Body of pancreas (tissue), 4 donors: ENCODE measurements at places on chromosomes 16 and 17. TPM values are rescaled to one million over a fixed set of nuclear protein-coding genes. Genes with fewer than 3 reads are reported as not detected.

- no peak overlapping the region for H3K4me3 ChIP-seq
- no peak overlapping the region for H3K27ac ChIP-seq
- no peaks in the 10 kb centered on the region for H3K4me1 ChIP-seq
- no peaks in the 10 kb centered on the region for H3K36me3 ChIP-seq
Measured at GRCh38 chr16:9869776-9870175, 312.5 kb downstream of the GRIN2A start.

DNA sequence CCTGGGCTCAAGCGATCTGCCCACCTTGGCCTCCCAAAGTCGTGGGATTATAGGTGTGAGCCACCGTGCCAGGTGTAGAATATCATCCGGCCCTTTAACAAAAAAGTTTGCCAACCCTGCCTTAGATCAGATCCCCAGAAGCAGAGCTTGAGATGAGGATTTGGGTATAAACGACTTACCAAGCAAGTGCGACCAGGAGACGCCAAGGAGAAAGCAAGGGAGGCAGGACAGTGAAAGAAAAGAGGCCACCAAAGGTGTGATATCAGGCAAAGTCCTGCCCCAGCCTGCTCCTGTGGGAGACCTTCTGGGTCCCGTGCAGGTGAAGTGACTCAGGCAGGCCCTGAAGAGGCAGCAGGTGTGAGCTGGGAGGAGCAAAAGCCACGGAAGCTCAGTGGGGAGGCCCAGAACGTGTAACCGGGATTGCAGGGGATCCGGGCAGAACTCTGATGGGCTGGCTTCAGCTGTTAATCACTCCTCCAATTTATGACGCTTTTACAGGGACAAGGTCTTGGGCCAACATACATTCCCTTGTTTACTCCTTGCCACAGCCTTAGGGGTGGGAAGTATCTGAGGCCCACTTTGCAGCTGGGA is 14.1 kb upstream of the CALB2 start:
- no peaks in the 10 kb centered on the region for H3K36me3 ChIP-seq
- no peak overlapping the region for H3K4me3 ChIP-seq

GRCh38 chr17:17713839-17714238 is 32.6 kb downstream of the RAI1 start:
- peak overlapping the region; percentile 75 for H3K27ac ChIP-seq
- H3K4me3 ChIP-seq = no peak overlapping the region
- no peaks in the 10 kb centered on the region for H3K36me3 ChIP-seq
- H3K4me1 ChIP-seq = peaks cover 36% of the 10 kb centered on the region

- H3K4me3 ChIP-seq = no peak overlapping the region
- H3K4me1 ChIP-seq = no peaks in the 10 kb centered on the region
- peak overlapping the region; percentile 40 for H3K27ac ChIP-seq
- no peaks in the 10 kb centered on the region for H3K36me3 ChIP-seq
Measured at GRCh38 chr16:73125850-73126524, 78.1 kb upstream of the ZFHX3 start.

GRCh38 chr16:83995754-83996153 is 27.7 kb downstream of the NECAB2 start:
- no peak overlapping the region for H3K27ac ChIP-seq
- H3K4me1 ChIP-seq = peaks cover 11% of the 10 kb centered on the region
- peak; percentile 25 for DNase-seq
- H3K36me3 ChIP-seq = no peaks in the 10 kb centered on the region

DNA sequence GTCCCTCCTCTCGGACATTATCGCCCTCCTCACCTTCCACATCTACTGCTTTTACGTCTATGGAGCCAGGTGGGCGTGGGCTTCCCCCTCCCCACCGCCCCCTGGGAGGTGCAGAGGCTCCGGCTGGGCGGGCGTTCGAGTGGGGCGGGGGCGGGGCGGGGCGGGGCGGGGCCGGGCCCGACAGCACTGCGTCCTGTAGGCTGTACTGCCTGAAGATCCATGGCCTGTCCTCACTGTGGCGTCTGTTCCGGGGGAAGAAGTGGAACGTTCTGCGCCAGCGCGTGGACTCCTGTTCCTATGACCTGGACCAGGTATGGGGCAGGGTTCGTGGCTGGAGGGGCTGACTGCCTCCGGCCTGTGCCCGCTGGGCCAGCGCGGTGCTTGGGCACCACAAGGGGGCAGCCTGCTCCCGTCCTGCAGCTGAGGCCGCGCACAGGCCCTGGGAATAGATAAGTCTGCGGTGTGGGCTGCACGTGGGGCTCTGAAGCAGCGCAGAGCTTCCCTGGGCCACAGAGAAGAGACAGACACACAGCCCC is 9.2 kb downstream of the PIGQ start:
- H3K4me1 ChIP-seq = peaks cover 50% of the 10 kb centered on the region
- no peaks in the 10 kb centered on the region for H3K36me3 ChIP-seq
- DNase-seq = peak; percentile 86
- H3K27me3 ChIP-seq = no peaks in the 10 kb centered on the region
- H3K4me3 ChIP-seq = no peak overlapping the region
- no peak overlapping the region for H3K27ac ChIP-seq

DNA sequence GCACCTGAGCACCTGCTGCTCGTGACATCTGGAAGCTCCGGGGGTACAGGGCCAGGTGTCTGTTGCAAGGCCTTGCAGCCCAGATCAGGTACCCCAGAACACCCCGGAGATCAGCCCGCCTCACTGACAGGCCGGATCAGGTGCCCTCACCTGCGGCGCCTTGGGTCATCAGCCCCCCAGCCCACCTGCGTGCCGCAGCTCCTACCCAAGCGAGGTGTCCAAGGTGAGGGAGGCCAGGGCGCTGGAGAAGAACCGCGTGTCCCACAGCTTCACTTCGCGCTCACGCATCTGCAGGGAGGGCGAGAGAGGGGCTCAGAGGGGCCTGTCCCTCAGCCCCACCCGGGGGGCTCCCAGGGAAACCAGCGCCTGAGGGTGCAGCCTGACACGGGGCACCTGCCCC is 16.1 kb downstream of the VASN start:
- H3K27ac ChIP-seq = no peak overlapping the region
- no peak overlapping the region for H3K4me3 ChIP-seq
- no peaks in the 10 kb centered on the region for H3K4me1 ChIP-seq
- DNase-seq = peak; percentile 10

GRCh38 chr17:33045216-33045615 is 53.6 kb downstream of the SPACA3 start:
- H3K36me3 ChIP-seq = no peaks in the 10 kb centered on the region
- no peaks in the 10 kb centered on the region for H3K4me1 ChIP-seq
- no peak overlapping the region for H3K4me3 ChIP-seq
- H3K27ac ChIP-seq = no peak overlapping the region

GRCh38 chr17:28394337-28395116 is 11.5 kb downstream of the SLC46A1 start:
- no peaks in the 10 kb centered on the region for H3K36me3 ChIP-seq
- DNase-seq = no peak
- H3K27me3 ChIP-seq = no peaks in the 10 kb centered on the region
- H3K27ac ChIP-seq = no peak overlapping the region
- H3K4me1 ChIP-seq = no peaks in the 10 kb centered on the region

- H3K4me1 ChIP-seq = no peaks in the 10 kb centered on the region
- H3K4me3 ChIP-seq = no peak overlapping the region
- H3K27ac ChIP-seq = no peak overlapping the region
- no peaks in the 10 kb centered on the region for H3K27me3 ChIP-seq
Measured at GRCh38 chr16:87207965-87208364, 109.2 kb downstream of the C16orf95 start.

Gene CPSF4L
- total RNA-seq = not detected

Gene NPIPA3
- total RNA-seq = not detected

GRCh38 chr17:65532101-65532890 is 29.2 kb downstream of the AXIN2 start:
- H3K36me3 ChIP-seq = peaks cover 4% of the 10 kb centered on the region
- no peak for DNase-seq
- no peak overlapping the region for H3K27ac ChIP-seq
- no peaks in the 10 kb centered on the region for H3K27me3 ChIP-seq

DNA sequence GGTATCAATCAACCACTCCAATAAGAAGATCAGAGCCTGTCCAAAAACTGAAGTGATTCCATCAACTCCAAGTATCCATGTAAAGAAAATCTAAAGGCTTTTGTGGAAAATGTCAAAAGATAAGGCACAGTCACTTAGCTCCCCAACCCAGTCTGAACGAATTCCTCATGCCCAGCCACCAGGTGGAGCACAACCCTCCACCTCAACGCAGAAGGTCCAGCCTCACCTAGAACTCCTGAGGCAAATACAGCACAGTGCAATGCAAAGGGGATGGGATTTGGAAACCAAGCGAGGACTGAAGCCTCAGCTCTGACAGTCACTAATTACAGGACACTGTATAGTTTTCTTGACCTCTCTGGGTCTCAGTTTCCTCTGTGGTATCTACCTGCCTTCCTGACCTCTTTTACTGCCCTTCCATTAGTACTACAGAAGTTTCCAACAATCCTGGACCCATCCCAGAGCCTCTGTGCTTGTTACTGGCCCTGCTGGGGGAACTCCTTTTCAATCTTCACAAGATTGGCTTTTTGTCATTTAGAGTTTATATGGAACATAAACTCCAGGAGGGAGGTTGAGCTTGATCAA is 2.0 kb downstream of the NCBP3 start:
- no peaks in the 10 kb centered on the region for H3K27me3 ChIP-seq
- H3K4me1 ChIP-seq = peaks cover 27% of the 10 kb centered on the region
- DNase-seq = peak; percentile 62
- H3K27ac ChIP-seq = no peak overlapping the region
- no peak overlapping the region for H3K4me3 ChIP-seq
- H3K36me3 ChIP-seq = peaks cover 2% of the 10 kb centered on the region

- no peak overlapping the region for H3K4me3 ChIP-seq
- DNase-seq = no peak
Measured at GRCh38 chr16:54277845-54278703, 8.5 kb downstream of the IRX3 start.

GRCh38 chr17:16415031-16415924 is at the start of gene TRPV2:
Gene TRPV2 (plus strand): TSS chr17:16415571. CDS start chr17:16417669, 2,098 bp downstream.
- no peaks in the 10 kb centered on the region for H3K27me3 ChIP-seq
- H3K4me1 ChIP-seq = peaks cover 20% of the 10 kb centered on the region
- no peaks in the 10 kb centered on the region for H3K36me3 ChIP-seq

- no peak overlapping the region for H3K4me3 ChIP-seq
- H3K4me1 ChIP-seq = peaks cover 10% of the 10 kb centered on the region
- H3K36me3 ChIP-seq = no peaks in the 10 kb centered on the region
- no peaks in the 10 kb centered on the region for H3K27me3 ChIP-seq
- H3K27ac ChIP-seq = no peak overlapping the region
Measured at GRCh38 chr17:40718930-40719329, 15.4 kb upstream of the KRT24 start.

Gene KCNJ2
- total RNA-seq = 0.33 TPM

Gene KDM6B
- total RNA-seq = 7.5 TPM

Gene AOC2
- total RNA-seq = 1.0 TPM

DNA sequence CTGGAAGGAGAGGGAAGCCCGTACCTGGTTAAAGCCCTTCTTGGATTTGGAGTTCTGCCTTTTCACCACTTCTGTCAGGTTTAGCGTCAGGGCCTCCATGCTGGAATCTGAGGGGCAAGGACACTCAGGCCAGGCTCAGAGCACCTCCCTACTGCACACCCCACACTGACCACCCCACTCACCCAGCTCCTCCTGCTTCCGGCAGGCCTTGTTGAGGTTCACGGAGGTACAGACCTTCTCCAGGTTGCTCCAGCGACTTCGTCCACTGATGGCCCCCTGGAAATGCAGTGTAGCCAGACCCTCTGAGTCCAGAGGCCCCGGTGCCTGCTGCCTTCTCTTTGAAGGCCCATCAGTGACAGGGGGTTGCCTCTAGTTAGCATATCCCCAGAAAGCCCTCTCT is 14.1 kb upstream of the PIK3R6 start:
- no peaks in the 10 kb centered on the region for H3K36me3 ChIP-seq
- no peak overlapping the region for H3K4me3 ChIP-seq
- DNase-seq = no peak
- H3K27me3 ChIP-seq = no peaks in the 10 kb centered on the region

- peaks cover 8% of the 10 kb centered on the region for H3K4me1 ChIP-seq
- peaks cover 3% of the 10 kb centered on the region for H3K36me3 ChIP-seq
- no peaks in the 10 kb centered on the region for H3K27me3 ChIP-seq
Measured at GRCh38 chr17:75473246-75473645, 16.8 kb downstream of the TMEM94 start.

- no peaks in the 10 kb centered on the region for H3K27me3 ChIP-seq
- H3K36me3 ChIP-seq = no peaks in the 10 kb centered on the region
- no peak overlapping the region for H3K27ac ChIP-seq
- no peak overlapping the region for H3K4me3 ChIP-seq
- no peaks in the 10 kb centered on the region for H3K4me1 ChIP-seq
Measured at GRCh38 chr16:77328274-77328673, 106.6 kb downstream of the ADAMTS18 start.

GRCh38 chr16:57257455-57258070 is 12.5 kb downstream of the ARL2BP start:
- H3K4me3 ChIP-seq = no peak overlapping the region
- H3K4me1 ChIP-seq = peaks cover 18% of the 10 kb centered on the region
- H3K36me3 ChIP-seq = peaks cover 14% of the 10 kb centered on the region
- DNase-seq = no peak
- no peak overlapping the region for H3K27ac ChIP-seq

Gene CCDC40
- total RNA-seq = 13.5 TPM

Gene ACD
- total RNA-seq = 33.6 TPM

GRCh38 chr16:19555938-19556771 is 652 bp downstream of the VPS35L start:
- H3K27ac ChIP-seq = peak overlapping the region; percentile 84
- H3K4me3 ChIP-seq = peak overlapping the region; percentile 47
- H3K27me3 ChIP-seq = no peaks in the 10 kb centered on the region
- peaks cover 6% of the 10 kb centered on the region for H3K4me1 ChIP-seq

Gene ATP2C2
- 2.1 TPM for total RNA-seq

DNA sequence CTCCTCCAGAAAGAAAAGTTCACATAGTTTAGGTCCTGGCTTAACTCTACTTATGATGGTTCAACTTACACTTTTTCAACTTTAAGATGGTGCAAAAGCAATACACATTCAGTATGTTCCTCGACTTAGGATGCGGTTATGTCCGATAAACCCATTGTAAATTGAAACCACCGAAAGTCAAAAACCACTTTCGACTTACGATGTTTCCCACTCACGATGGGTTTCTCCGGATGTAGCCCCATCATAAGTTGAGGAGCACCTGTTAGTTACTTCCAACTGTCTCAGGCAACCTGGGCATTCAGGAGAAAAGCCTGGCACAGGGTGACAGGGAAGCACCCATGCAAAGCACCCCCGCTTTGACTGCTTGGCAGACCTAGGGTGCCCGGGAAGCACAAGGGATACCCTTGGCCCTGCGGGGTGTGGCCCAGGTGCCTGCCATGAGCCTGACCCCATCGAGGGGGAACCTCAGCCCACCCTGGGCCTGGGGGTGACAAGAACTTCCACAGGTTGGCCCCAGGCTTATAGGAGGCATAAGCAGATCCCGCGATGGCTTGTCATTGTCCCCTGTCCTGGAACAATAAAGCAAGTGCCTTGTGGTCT is 14.0 kb downstream of the UNC119 start:
- DNase-seq = no peak
- H3K27me3 ChIP-seq = no peaks in the 10 kb centered on the region
- H3K4me1 ChIP-seq = no peaks in the 10 kb centered on the region
- no peaks in the 10 kb centered on the region for H3K36me3 ChIP-seq
- H3K27ac ChIP-seq = no peak overlapping the region
- no peak overlapping the region for H3K4me3 ChIP-seq

Gene SLC13A2
- 1.8 TPM for total RNA-seq

- no peak overlapping the region for H3K27ac ChIP-seq
- H3K4me3 ChIP-seq = peak overlapping the region; percentile 3
- H3K4me1 ChIP-seq = peaks cover 8% of the 10 kb centered on the region
- H3K27me3 ChIP-seq = no peaks in the 10 kb centered on the region
- no peaks in the 10 kb centered on the region for H3K36me3 ChIP-seq
Measured at GRCh38 chr16:2841606-2842339, 11.7 kb downstream of the ZG16B start.

Gene BCAS3
- total RNA-seq = 71.5 TPM

Gene ZDHHC7
- total RNA-seq = 17.5 TPM

Gene UBB
- 450 TPM for total RNA-seq

- DNase-seq = no peak
- no peaks in the 10 kb centered on the region for H3K36me3 ChIP-seq
- no peak overlapping the region for H3K4me3 ChIP-seq
- H3K4me1 ChIP-seq = no peaks in the 10 kb centered on the region
- no peaks in the 10 kb centered on the region for H3K27me3 ChIP-seq
- no peak overlapping the region for H3K27ac ChIP-seq
Measured at GRCh38 chr16:65495106-65495505, 373.2 kb upstream of the CDH11 start.
